ENCODE measurements at places on chromosomes 7 and 10.

DNA sequence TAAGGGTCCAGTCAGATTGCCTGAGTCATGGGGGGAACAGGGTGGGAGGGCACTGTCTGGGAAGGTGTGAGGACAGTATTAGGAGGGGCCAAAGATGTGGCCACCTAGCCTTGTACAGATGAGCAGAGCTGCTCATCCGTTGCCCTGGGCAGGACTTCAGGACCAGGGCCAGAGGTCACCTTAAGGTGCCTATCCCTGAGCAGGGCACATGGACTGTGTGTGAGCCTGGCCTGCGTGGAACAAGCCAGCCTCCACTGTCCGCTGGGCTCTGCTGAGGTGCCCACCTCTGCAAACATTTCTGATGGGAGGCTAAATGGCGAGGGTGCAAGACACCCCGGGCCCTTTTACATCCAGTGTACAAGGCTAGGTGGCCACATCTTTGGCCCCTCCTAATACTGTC lies 3.4 kb upstream of the OPN1SW start:
- no peak for DNase-seq

DNA sequence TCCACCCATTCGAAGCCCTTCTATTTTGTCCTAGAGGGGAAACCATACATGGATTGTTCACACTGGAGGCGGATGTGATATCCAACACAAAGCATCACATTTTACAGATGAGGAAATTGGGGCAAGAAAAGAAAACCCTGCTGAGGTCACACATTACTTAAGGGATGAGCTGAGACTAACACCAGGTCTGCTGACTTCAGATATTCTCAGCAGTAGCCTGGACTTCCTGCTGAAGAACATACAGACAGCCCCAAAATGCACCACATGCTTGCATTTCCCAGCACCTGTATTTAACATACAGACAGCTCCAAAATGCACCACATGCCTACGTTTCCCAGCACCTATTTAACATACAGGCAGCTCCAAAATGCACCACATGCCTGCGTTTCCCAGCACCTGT lies 11.2 kb downstream of the GIMAP5 start:
- DNase-seq = no peak

- no peak for DNase-seq
Measured at GRCh38 chr7:142529591-142529990, 219.7 kb upstream of the PRSS1 start.

DNA sequence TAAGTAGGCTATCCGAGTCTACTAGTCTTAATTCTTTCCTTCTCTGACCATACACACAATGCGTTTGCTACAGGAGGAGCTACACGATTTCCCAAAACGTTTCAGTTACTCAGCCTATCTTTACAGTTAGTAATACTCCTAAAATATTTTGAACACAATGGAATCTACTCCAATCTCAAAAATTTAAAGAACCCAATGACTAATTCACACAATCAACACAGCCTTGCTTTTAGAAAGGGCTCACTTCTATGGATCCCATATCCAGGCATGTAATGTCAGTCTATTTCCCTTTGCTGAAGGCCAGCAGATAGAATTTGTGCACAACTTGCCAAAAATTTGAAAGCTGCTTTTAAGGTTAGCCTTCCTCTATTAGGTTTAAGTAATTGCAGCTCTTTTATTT lies 107.2 kb downstream of the VPS41 start:
- DNase-seq = no peak

GRCh38 chr7:93231259-93231658 lies 907 bp upstream of the VPS50 start:
- no peak for DNase-seq

DNA sequence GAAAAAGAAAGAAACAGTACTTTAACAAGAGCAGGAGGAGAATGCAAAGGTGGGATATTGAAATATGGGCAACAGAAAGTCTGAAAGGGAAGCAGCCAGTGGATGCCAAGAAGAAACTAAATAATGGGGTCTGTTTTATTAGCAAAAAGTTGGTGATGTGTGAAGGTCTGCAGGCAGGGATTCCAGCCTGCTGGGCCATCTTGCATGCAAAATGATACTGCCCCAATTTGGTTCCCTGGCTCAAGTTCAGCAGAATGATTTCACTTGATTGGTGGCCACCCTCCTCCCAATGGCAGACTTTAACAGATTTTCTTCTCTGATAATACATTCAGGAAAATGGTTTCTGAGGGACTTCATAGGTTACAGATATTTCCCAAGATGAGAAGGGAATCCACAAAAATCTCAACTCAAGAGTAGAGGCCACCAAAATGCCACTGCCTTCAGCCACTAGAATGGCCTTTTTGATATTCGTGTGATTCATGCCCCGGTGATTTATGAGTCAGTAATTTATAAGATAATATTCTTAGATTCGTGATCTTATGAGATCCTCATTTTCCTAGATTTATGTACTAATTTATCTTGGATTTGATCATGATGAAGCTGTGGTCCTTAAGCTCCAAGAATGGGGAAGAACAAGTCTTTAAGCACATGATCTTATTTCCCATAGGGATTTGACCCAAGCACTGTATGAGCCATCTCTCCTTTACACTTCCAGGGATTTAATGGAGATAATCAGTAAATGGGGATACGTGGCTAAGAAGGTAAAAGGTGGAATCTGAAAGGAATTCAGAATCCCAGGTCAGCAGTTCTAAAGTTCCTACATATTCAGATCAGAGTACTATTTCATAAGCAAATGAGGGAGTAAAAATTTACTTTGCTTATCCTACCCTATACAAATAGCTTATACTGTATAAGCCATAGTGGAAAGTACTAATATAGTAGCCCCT lies 32.3 kb upstream of the ADD3 start:
- DNase-seq = no peak

- DNase-seq = no peak
Measured at GRCh38 chr10:11245095-11245479, 227.4 kb downstream of the CELF2 start.

GRCh38 chr10:129719889-129720590 lies 244.0 kb downstream of the EBF3 start:
- DNase-seq = no peak

DNA sequence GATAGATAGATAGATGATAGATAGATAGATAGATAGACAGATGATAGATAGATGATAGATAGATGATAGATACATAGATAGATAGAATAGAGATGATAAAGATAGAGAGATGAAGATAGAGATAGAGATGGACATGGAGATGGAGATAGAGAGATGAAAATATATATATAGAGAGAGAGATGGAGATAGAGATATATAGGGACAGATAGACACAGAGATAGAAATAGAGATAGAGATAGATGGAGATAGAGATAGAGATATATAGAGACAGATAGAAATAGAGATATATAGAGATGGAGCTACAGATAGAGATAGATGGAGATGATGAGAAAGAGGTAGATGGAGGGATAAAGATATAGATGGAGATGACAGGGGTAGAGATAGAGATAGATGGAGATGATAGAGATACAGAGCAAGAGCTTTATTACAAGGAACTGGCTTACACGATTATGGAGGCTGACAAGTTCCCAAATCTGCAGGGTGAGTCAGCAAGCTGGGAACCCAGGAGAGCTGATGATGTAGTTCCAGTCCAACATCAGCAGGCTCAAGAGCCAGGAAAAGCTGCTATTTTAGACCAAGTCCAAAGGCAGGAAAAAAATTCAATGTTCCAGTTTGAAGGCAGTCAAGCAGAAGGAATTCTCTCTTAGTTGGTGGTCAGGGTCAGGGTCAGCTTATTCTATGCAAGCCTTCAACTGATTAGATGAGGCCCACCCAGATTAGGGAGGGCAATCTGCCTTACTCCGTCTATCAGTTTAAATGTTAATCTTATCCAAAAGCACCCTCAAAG lies 37.1 kb downstream of the CAV1 start:
- no peak for DNase-seq

- no peak for DNase-seq
Measured at GRCh38 chr7:50803359-50804337, 21.0 kb upstream of the GRB10 start.

GRCh38 chr7:42236976-42237810 lies at the start of gene GLI3:
Gene GLI3 (minus strand): TSS chr7:42237209. CDS start chr7:42223253, 13,956 bp downstream.
- peak; percentile 88 for DNase-seq

DNA sequence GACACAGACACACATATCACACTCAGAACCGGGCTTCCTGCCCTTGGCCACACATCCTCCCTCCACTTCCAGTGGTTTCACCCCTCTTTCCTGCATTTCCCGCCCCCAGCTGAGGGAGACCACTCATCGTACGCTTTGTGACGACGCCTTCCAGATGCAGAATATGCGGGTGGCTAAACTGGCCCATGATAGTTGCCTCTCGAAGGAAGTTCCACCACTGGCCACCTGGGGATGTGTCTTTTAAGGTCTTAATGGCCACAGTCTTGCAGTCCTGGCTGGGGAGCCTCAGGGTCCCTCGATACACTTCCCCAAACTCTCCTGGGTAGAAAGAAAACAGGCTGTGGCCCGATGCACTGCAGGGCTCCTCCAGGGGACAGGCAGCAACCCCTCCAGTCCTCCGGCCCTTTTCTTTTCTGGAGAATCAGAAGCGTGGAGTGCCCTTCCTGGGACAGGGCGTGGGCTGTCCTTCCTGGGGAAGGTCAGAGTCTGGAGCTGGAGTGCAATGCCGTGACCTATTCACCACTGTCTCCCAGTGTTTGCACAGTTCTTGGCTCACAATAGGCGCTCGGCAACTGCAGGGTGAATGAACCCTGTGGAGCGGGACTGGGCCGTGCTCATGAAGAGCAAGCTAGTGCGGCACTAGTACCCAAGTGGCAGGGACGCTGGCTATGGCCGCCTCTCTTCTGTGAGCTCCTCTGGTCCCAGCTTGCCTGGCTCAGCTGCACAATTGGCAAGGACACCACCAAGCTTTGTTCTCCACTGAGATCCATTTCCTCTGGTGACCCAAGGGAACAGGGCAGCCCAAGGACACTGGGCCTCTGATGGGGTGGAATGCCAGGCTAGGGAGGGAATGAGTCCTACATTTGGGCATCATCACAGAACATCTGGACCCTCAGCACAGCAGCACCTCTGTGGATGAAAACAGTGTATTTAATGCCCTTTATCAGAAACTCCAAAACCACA lies 13.2 kb downstream of the EPHA1 start:
- DNase-seq = no peak

GRCh38 chr7:95598511-95598910 lies 2.2 kb upstream of the PDK4 start:
- no peak for DNase-seq

GRCh38 chr10:75042292-75042974 lies 69.0 kb upstream of the SAMD8 start:
- DNase-seq = no peak

DNA sequence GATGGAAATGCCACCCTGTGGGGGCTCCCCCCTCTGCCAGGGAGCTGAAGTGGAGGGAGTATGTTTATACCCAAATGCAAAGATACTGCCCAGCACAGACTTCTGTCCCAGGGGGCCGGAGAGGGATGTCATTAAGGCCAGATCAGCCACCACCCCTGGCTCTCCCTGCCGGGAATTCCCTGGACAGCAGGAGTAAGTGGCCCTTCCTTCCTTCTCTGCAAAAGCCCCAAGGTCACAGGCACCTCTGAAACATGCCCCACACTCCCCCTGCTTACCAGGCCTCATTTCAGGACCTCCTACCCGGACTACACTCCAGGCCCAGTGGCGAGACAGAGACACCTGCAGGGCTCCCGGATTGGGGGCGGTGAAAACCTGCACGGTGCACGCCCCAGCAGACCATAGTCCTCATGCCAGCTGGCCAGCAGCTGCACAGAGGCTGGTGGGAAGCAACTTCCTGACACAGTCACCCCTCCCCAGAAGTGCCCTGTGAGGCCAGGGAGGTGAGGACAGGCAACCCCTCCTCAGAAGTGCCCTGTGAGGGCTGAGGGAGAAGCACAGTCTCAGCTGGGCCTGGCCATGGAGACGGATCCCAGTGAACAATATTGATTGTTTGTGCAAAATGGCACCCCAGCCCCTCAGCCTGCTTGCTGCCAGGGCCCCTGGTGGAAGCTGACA lies 33.0 kb upstream of the RET start:
- DNase-seq = no peak

- DNase-seq = no peak
Measured at GRCh38 chr10:68870545-68871104, 30.5 kb upstream of the DDX50 start.

DNA sequence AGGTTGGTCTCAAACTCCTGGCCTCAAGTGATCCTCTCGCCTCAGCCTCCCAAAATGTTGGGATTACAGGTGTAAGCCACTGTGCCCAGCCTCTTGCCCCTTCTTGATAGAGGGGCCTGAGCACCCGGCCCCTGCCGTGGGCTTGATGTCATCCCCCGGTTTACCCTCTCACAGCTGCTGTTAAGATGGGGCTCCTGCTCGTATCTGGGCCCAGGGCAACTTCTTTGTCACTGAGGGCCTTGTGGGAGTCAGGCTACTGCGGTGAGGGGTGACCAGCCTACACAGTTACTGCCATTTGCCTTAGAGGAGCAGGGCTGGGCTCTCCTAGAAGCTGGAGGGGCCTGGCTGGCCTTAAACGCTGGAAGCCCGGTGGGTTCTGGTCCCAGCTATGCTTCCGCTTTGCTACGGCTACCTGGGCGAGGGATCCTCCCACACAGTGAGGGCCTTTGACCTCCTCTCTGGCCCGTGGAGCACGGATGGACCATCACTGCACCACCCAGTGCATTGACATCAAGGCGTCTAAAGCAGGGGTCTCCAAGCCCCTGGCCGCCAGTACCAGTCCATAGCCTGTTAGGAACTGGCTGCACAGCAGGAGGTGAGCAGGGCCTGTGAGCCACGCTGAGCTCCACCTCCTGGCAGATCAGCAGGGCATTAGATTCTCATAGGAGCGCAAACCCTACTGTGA lies 1.1 kb upstream of the TMEM130 start:
- DNase-seq = no peak

- no peak for DNase-seq
Measured at GRCh38 chr10:80523773-80524172, 13.9 kb upstream of the SH2D4B start.

- DNase-seq = no peak
Measured at GRCh38 chr7:91007371-91007770, 256.9 kb upstream of the FZD1 start.

- peak; percentile 30 for DNase-seq
Measured at GRCh38 chr10:102065561-102066398, 631 bp downstream of the HPS6 start.

GRCh38 chr10:68261132-68261856 lies 29.4 kb upstream of the ATOH7 start:
- DNase-seq = no peak

- DNase-seq = no peak
Measured at GRCh38 chr10:89335226-89335625, 7.4 kb downstream of the IFIT3 start.

GRCh38 chr7:46396481-46396880 lies 475.4 kb upstream of the IGFBP3 start:
- DNase-seq = no peak

- DNase-seq = no peak
Measured at GRCh38 chr7:138980563-138981291, 462 bp downstream of the KIAA1549 start.

GRCh38 chr10:60549686-60550085 lies 160.0 kb upstream of the ANK3 start:
- no peak for DNase-seq

DNA sequence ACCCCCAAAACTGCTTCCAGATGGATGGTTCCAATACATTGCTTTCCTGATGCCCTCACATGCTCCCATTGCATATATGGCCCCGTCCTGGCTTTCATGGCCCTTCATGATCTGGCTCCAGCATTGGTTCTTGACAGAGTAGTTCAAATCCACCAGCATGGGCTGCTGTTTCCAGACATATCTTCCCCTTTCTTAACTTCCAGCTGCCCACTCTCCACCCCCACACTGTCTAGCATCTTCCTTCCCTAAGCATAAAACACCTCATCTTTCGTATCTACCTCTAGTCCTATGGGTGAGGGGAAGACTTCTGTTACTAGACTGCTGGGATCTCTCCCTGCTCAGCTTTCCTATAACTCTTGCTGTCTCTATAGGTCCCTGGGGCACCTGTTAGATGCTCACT lies 13.2 kb upstream of the GOLGA7B start:
- DNase-seq = no peak
